ENCODE measurements at places on chromosomes 3 and 15.

DNA sequence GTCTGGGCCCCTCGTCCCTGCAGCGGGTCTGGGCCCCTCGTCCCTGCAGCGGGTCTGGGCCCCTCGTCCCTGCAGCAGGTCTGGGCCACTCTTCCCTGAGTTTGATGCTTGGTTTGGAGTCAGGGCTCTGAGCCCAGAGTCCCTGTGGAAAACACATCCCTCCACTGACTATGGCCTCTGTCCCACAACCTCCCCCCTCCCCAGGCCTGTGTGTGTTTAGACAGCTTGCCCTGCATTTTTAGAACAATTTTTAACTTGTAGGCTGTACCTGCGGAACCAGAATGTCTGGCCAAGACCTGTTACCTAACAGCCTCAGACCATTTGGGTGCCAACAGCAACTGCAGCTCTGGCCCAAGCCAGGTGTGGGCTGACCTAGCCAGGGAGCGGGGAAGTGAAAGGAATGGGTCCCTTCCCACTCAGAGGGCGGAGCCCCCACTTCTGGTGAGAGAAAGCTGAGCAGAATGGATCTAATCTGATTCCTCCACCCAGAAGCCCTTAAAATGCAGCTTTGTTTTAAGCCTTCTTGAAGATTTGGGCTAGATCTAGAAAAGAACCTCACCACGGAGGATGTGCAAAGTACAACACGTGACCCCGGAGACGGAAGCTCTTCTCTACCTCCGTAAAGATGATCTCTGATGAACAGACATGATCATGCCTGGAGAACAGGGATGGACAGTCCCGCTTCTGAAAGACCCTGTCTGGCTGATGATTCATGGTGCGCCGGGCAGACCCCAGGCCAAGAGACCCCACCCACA is 60.5 kb upstream of the TFRC start:
- peak; percentile 67 for DNase-seq

DNA sequence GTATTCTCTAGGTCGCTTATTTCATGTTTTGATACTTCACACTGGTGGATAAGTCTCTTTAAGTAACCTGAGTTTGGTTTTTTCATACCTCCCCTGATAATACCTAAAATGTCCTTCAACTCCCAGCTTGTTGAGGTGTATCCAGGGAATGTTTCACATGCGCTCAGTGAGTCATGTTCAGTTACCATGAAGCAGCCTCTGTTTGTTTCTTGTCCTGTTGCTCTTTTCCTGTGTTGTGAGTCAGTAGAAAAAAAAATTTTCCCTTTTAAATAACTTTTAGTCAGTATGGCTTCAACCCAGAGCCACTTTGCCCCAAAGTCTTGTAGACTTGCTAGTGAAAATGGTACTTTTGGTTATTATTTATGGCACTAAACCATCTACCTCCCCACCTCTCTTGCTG is 278.4 kb upstream of the ZPLD1 start:
- peak; percentile 97 for DNase-seq

DNA sequence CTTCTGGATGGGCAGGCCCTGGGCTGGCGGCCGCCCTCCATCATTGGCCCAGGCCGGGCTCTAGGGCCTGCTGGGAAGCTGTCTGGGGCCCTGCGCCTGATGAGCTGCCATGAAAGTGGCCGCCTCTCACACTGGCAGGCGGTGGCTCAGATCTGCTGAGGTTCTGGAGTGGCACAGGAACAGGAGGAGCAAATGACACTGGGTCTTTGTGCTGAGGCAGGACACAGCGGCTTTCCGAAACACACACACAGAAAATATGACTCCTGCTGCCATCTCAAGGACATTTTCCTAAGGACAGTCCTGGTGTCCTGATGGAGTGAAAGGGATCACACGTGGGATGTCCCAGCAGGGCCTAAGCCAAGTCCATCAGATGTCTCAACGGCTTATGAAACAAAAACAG is 103.5 kb downstream of the NUP210 start:
- no peak for DNase-seq

- no peak for DNase-seq
These were observed 253.7 kb downstream of the GAP43 start for GRCh38 chr3:115876876-115877614.

DNA sequence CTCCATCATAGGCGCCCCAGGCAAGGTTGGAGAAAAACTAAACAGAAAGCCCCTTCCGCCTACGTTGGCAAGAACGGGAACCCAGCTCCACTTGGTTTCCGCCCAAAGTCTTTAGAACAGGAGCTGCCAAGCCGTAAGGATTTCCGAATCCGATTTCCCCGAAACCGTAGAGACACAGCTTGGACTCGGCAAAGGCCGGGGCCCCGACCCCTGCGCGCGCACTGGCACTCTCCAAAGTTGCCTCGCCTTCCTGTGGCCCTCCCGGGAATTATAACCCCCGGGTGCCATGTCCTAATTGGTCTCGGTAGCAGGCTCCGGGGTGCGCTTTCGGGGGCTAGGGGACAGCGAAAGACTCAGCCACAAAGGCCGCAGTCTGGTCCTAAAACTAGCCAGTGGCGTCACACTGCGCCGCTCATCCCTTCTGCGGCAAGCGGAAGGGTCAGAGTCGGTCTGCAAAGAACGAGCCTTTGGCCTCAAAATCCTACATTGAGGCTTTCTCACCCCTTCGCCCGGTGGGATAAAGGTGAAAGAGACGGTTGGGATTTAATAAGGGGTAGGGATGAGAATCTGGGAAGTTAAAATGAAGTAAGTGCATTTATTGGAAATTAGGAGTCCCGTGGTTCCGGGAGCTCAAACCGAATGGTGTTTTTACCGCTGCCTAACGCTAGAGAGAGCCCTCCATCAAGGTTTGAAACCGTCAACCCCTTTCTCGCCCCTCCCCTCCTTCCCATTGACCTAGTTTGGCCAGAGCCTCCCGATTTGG is 6.8 kb downstream of the BCL6 start:
- DNase-seq: peak; percentile 84

- DNase-seq: no peak
These were observed 91.2 kb upstream of the ABI3BP start for GRCh38 chr3:101084404-101084803.

DNA sequence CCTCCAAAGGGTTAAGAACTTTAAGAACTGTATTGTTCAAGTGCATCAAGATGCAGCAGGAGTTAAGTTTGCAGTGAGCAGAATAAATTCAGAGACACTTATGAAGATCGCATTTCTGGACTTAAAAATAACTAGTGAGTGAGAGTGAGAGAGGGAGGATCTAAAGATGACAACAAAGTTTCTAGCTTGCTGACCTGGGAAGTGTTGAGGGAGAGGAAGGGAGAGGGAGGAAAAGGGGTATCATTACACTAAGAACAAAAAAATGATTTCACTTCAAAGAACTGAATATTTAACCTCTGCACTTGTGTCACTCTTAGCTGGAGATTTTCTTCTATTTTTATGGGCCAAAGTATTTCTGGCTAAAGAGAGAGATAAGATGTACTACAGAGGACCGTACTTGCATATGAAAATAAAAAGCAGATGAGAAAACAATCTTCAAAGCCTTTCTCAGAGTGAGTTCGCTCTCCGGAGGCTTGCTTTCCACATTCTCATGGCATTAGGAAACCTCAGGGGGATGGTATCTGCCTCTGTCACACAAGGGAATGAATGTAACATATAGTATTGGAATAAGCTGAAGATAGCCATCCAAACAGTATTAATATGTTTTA is 91.4 kb upstream of the TJP1 start:
- no peak for DNase-seq

DNA sequence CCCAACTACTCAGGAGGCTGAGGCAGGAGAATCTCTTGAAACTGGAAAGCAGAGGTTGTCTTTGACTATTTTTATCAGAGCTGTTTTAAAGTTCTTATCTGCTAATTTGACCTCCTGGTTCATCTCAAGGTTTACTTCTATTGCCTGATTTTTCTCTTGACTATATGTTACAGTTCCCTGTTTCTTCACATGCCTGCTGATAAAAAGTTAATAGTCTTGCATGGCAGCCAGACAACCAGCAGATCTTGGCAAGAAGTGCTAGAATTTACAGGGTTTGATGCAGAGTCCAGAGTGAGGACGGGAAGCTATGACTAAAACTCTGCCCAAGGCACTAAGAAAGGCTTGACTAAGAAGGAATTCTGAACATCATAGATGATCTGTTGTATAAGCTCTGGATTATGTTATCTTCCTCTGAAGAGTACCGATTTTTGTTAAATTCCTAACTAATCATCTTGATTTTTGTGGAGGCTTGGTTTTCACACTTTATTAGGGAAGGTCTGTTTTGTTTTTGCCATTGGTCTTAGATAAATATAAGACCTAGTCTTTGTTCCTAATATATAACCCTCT is 85.9 kb downstream of the CHSY1 start:
- no peak for DNase-seq

All from mammary epithelial cell (primary cell).